ENCODE measurements at places on chromosomes 2 and 18. TPM values are rescaled to one million over a fixed set of nuclear protein-coding genes. Genes with fewer than 3 reads are reported as not detected.

Gene FEV
- total RNA-seq: not detected

Gene CYP27C1
- total RNA-seq: 1.1 TPM

Gene COBLL1
- total RNA-seq: 88.9 TPM

Gene EFEMP1
- total RNA-seq: 62.8 TPM

Gene LOXL3
- total RNA-seq: 3.2 TPM

GRCh38 chr2:72744049-72744448, 81.8 kb downstream of the EXOC6B start:
- no peak for DNase-seq

- no peak for DNase-seq
These were observed 390.0 kb downstream of the MEIS1 start for GRCh38 chr2:66824926-66825325.

GRCh38 chr18:73579698-73580097, 567.9 kb downstream of the FBXO15 start:
- no peak for DNase-seq

DNA sequence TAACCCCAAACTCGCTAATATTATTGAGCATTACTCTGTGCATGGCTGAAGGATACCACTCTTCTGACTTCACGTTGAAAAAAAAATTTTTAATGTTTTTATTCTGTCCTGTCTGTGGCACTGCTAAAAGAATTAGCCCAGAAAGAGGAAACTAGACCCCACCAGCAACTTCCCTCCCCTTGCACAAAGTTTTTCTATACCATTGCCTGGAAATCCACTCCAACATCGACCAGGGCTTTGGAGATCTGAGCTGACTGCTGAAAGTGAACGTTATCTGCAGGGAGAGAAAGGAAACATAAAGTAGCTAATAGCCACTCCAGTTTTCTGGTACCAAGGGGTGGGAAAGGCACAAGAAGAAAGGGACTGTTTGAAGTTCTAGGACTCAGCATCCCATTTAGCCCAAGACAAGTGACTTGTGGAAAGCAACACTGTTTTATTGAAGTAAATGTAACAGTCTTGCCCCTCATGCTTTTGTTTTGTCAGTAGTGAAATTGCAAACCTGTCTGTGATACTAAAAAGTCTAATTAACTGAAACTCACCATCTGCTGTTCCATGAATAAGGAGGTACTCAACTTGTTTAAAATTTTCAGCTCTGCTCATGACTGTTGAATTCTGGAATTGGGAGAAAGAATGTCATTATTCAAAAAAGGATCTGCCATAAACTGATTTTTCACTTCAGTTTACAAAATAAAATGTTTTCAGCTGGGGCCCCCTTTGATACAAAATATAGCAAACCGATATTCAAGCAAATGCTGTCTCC, 79.1 kb downstream of the DPP4 start:
- DNase-seq: no peak

DNA sequence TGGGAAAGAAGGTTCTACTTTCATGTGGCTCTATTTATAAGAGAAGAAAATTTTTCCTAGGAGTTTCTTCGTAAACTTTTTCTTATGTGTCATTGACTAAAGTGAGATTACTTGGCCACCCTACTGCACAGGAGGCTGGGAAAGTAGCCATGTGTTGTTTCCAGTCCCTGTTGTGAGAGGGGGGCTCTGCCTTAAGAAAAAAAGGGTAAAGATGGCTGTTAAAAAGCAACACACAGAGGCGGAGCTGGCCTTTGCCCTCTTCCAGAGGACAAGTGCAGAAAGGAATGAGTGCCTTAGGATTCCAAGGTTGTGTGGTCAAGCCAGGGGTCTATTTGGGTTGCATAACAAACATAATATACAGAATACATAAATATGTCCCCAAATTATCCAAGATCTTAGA, 230.0 kb upstream of the CXCR4 start:
- DNase-seq: no peak

GRCh38 chr2:88281302-88282217, 111.4 kb downstream of the THNSL2 start:
- DNase-seq: no peak
